GM12892 (cell line): ENCODE measurements at places on chromosomes 5 and 9.

- no peak for DNase-seq
Observed at GRCh38 chr5:23820765-23821471, 313.5 kb downstream of the PRDM9 start.

GRCh38 chr5:128673000-128673399 is 135.0 kb upstream of the FBN2 start:
- no peak for DNase-seq

DNA sequence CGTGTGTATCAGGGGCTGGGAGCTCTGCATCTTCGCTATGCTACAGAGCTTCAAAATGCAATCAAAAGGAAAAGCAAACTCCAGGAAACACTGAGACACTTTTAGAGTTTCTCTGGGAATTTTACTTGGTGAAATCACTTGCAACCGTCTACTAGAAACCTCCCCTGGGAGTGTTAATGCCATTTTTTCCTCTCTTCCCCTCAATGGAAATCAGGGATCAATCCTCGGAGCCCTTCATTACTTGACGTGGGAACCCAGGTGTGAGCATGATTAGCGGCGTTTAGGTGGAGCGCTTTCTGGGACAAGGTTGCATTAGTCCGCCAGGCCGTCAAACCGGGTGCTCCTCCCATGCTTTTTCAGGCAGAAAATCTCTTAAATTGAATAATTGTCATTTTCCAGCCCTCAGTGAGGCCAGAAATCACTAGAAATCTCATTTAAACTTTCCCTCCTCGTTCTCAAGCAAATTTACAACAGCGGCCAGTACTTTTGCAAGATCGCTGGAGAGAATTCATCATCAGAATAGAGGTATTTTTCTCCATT is 191.3 kb downstream of the IRX1 start:
- no peak for DNase-seq

- no peak for DNase-seq
Observed at GRCh38 chr9:97507428-97507984, 6.0 kb downstream of the TMOD1 start.

GRCh38 chr9:104963076-104963475 is 35.1 kb upstream of the ABCA1 start:
- DNase-seq: no peak
